CD4-positive, CD25-positive, alpha-beta regulatory T cell (primary cell): ENCODE measurements at places on chromosomes 3 and 15. TPM values are rescaled to one million over a fixed set of nuclear protein-coding genes. Genes with fewer than 3 reads are reported as not detected.

The SEMA6D gene
- not detected for polyA plus RNA-seq

The CCDC54 gene
- not detected for polyA plus RNA-seq

The GP5 gene
- 0.41 TPM for polyA plus RNA-seq

The SLC28A2 gene
- not detected for polyA plus RNA-seq

The PLA1A gene
- not detected for polyA plus RNA-seq

The AADACL2 gene
- not detected for polyA plus RNA-seq

The PLA2G4D gene
- polyA plus RNA-seq: not detected

The CHRFAM7A gene
- 0.16 TPM for polyA plus RNA-seq

The GOLGA6D gene
- not detected for polyA plus RNA-seq

The STT3B gene
- polyA plus RNA-seq: 88.2 TPM

GRCh38 chr3:37559461-37559860, 302.2 kb upstream of the CTDSPL start:
- no peak for DNase-seq

- no peak for DNase-seq
These were observed 83.1 kb upstream of the RPL32 start for GRCh38 chr3:12924437-12924836.

DNA sequence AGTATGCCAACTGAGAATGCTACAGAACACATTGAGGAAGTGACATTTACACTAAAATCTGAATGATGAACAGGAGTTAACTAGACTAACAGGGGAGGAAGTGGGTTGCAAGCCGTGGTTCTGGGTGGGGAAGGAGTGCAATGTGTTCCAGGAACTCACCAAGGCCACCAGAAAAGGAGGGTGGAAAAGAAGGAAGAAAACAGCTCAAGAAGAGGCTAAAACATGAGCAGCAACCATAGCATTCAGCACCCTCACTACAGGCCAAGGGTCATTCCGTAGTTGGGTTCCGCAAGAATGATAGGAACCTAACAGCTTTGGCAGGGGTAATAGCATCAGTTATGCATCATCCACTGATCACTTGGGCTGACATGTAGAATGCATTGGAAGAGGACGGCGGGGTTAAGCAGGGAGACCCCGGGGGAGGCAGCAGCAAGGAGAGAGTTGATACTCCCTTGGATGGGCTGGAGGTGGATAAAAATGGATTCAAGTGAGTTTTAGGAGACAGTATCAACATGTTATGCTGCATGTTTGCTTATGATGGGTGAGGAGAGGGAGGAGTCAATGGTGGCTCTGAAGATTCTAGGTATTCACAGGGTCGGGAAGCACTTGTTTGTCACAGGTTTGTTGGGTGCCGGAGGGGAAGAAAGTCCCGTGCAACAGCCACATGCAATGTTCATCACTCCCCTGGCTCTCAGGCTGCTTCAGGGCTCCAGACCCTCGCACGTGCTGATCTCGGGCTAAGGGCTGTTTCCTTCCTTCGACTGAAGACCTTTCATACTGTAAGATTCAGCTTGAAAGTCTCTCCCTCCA, 53.2 kb downstream of the LIPC start:
- DNase-seq: no peak

- DNase-seq: no peak
These were observed 498.4 kb downstream of the FHIT start for GRCh38 chr3:60752809-60753208.

GRCh38 chr3:12994357-12994606, 78.9 kb downstream of the IQSEC1 start:
- no peak for DNase-seq

DNA sequence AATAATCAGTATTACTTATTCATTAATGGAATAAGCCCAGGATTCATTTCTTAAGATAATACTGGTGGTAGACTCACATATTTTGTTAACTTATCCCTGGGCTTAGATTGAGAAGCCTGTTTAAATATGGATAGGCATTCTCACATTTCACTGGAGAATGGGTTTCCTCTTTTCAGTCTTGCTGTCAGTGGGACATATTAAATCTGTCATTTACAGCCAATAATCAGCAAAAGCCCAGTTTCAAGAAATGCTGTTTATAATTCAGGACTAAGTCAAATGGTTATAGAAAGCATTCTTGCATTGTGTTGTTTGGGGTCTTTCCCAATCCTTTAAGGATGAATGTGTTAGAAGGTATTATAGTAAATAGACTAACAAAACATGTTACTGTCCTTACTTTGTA, 143.7 kb upstream of the NAALADL2 start:
- DNase-seq: no peak

- no peak for DNase-seq
These were observed 24.4 kb downstream of the MAGEF1 start for GRCh38 chr3:184687363-184688015.

DNA sequence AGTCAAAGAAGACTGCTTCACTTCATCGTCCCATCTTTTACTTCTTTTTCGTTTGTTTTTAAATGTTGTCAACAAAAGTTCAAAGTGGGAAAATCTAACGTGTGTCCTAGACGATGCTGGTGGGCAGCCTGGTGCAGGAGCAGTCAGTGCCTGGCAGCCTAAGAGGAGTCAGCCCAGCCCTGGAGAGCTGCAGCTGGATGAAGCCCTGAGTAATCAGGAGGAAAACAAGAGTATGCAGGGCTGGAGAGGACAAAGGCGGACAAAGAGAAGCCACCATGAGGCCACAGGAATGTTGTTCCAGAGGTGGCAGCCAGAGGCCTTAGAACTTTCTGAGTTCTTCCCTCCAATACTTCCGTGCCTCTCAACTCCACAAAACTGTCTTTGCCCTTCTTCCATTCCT, 5.7 kb downstream of the ADAMTS17 start:
- DNase-seq: no peak

GRCh38 chr3:107432646-107433045, 55.4 kb downstream of the CCDC54 start:
- no peak for DNase-seq

DNA sequence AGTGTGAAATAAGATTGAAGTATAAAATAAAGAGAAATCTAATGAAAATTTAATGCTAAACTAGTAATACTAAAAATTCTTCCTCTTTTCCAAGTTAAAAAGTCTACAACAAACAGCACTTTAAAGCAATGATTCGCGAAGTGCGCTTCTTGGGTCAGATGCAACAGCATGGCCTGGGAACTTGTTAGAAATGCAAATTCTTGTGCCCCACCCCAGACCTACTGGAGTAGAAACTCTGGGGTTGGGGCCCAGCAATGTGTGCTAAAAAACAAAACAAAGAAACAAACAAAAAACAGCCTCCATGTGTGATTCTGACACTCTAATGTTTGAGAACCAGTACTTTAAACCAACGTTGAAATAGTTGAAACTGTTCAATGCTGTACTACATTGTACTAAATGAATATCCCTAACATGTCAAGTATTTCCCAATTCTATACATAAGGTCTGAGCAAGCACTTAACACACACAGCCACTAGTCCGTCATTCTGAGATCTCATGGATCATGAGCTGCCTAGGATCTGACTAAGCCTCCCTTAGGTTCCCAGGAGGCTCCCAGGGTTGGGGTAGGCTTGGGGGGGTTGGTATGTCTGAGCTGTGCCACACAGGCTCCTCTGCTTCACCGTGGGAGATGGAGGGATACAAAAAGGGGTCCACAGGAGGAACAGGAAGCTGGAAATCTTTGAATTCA, 6.1 kb downstream of the RASGRP1 start:
- DNase-seq: no peak

- DNase-seq: no peak
These were observed 10.1 kb downstream of the USP3 start for GRCh38 chr15:63514531-63514943.

- no peak for DNase-seq
These were observed 31.1 kb downstream of the RNF13 start for GRCh38 chr3:149844091-149844490.

DNA sequence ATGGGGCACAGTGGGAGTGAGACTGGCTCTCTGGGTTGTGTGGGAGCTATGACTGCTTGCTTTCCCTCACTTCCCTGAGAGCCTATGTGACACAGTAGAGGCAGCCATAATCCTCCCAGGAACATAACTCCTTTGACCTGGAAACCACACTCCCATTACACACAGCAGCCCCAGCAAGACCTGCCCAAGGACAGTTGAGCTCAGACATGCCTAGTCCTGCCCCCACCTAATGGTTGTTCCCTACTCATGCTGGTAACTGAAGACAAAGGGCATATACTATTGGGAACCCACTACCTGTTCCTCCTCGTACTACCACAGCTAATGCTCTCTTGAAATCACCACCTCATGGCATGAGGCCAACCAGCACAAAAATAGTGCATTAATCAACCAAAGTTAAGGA, 550.4 kb upstream of the ARPP21 start:
- no peak for DNase-seq

DNA sequence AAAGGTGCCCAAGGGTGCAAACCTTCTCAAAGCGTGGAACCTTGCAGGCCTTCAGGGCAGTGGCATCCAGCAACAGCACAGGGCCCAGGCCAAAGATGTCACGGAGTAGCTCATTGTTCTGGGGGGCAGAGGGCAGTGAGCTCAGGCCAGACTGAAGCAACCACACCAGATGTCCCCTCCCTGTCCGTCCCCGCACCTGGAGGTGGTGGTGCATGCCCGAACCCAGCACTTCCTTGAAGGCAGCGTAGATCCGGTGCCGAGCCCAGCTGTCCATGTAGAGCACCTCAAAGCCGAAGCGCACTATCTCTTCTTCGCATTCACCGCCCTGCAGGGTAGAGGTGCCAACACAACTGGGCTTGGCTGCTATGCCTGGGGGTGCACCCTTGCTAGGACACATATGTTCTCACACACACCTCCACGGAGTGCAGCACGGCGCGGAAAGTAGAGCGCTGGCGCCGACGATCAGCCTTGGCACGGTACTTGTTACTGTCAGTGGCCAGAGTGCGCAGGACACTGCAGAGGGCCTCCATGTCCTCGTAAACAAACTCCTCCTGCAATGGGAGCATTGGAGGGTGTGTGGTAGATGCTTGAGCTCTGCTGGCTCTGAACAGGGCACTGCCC, 3.7 kb downstream of the IFRD2 start:
- no peak for DNase-seq

GRCh38 chr3:68467465-68467864, 464.9 kb downstream of the TAFA4 start:
- no peak for DNase-seq

- no peak for DNase-seq
These were observed 32.6 kb upstream of the ITGA11 start for GRCh38 chr15:68464448-68465090.

GRCh38 chr15:98581715-98582114, 66.6 kb upstream of the IGF1R start:
- peak; percentile 8 for DNase-seq

- no peak for DNase-seq
These were observed 757 bp downstream of the VWA5B2 start for GRCh38 chr3:184230081-184230602.

- peak; percentile 67 for DNase-seq
These were observed 28.1 kb downstream of the NKIRAS1 start for GRCh38 chr3:23888617-23889228.

DNA sequence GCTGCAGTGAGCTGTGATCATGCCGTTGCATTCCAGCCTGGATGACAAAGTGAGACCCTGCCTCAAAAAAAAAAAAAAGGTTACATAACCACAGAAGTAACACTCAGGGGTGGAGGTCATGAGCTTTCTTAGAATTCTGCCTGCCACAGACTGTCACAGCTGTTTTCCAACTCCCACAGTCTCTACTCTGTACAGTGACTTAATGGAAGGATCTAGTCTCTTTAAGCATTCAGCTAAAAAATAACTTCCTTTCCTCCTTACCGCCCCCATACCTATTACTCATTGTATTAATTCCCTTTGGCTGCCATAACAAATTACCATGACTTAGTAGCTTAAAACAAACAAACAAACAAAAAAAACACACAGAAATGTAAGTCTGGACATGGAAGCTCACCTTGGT, 99.6 kb upstream of the UBE2E1 start:
- no peak for DNase-seq

DNA sequence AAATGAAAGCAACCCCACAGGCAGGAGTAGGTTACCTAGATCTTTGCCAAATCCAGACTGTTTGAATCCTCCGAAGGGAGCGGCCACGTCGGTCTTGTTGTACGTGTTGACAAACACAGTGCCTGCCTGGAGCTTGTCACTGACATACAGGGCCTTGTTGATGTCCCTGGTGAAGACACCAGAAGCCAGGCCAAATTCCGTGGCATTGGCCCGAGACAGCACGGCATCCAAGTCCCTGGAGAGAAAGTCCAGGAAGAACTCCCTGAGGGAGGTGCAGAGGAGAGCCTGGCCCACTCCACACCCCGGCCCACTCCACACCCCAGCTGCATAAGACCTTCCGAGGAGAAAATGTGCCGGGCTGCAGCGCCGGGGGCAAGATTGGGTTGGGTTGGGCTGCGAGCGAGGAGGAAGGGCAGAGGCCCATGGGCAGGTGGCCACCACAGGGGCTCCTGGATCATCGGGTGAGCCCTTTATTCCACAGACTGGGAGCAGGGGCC, 21.8 kb upstream of the SLC41A3 start:
- no peak for DNase-seq

DNA sequence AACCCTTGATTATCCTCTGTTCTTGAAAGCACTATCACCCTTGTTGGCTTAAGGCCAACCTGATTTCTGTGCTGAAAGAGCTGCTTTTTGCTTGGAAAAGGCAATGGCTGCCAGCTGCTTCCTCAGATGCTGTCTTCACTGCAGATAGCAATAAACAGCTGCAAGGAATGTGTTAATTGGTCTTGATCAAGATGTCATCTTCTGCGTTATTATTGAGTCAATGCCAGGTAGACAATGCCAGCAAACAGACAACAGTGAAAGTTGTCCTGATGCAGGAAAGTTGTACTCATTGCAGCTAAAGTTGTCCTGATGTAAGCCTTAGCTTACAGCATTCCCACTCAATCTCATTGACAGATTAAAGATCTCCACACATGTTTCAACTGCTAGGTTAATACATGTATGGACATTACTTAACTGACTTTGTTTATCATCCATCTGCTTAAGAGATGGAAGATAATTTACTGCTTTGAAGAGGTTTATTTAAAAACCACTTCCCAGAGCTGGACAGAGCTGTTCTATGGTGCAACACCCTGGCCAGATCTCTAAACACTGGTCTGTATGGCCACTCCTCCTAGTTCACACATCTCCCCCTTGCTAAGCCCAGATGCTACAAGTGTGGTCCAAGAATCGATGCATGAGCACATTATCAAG, 251.0 kb upstream of the MCTP2 start:
- no peak for DNase-seq

GRCh38 chr3:14439501-14440167, 37.2 kb downstream of the SLC6A6 start:
- DNase-seq: no peak

- DNase-seq: no peak
These were observed 105.0 kb downstream of the BDH1 start for GRCh38 chr3:197450810-197451209.

DNA sequence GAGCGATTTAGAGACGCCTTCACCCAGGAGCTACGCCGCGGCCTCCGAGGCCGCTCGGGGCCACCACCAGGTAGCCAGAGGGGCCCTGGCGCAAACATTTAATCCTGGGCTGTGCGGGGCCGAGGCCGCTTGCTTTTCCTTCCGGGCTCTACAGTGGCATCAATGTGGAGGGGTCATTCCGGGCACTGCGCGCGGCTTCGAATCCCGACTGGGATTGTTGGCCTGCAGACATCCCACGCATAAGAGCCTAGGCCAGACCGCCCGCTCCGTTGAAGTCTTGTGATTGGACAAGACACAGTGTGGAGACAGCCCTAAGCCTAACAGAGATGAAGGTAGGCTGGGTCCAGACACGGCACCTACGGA, 568 bp upstream of the NCBP2 start:
- peak; percentile 41 for DNase-seq
